ENCODE measurements at places on chromosomes 5 and 9.
A peak's percentile ranks its signal among the peaks of the same experiment; 100 is the strongest.

DNA sequence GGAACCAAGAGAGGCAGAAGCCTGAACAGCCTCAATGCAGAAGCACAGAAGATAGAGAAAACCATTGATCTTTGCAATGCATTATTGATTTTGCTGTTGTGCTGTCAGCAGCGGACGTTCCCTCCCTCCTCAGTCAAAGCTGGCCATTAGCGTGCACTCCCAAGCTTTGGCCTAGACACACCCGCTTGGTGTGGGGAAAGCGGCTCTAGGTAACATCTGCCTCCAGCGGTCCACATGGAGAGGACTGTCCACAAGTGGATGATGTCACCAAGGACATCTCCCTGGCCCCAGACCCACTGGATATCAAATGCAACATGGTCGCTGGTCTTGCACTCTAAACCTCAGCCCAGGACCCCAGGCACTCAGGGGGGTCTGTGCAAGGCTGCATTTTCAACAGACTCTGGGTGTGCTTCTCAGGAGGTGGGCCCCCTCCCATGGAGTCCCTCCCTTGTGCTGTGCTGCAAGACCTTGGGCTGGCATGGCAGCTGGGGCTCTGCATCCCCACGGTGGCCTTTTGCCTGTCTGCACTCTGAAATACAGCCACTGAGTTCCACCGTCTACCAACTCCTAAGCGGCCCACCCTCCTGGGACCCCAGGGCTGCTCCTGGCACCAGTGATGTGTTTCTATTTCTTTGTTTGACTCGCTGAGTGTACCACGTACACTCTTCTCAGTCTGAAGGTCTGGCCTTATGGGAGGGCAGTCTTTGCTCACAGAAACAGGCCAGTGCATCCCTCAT lies 1.9 kb downstream of the SEMA4D start:
- DNase-seq: no peak

DNA sequence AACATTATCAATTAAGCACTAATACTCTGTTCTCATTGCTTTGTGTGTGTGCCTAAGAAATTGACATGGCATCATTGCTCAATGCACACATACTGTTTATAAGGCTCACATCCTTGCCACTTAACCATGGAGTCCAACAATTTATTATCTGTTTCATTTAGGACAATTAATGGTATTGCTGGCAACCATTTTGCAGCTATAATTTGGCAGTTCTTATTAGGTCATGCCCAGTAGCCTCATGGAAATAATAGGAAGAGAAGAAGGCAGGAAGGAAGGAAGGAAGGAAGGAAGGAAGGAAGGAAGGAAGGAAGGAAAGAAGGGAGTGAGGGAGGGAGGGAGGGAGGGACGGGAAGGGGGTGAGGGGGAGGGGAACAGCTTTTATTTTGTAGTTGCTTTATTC lies 285.5 kb upstream of the SLC24A2 start:
- DNase-seq: no peak

GRCh38 chr5:179275381-179275878 lies 69.8 kb downstream of the ADAMTS2 start:
- no peak for DNase-seq

DNA sequence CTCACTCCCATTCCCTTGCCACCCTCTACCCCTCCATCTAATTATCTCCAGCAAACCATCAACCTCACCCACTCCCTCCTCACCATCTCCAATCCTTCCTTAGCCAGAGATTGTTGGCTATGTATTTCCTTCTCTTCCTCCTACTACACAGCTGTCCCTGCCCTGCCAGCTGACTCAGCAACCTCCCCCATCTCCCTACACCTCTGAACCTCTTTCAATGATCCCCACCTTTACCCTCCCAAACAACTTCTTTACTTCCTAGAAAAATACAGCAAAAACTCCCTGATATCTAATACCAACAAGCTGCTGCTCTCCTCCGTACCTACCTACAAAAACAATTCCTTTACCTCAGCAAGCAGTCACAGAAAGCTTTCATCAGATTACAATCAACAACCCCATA lies 37.3 kb downstream of the SPTLC1 start:
- no peak for DNase-seq

GRCh38 chr5:41754857-41755256 lies 115.4 kb downstream of the OXCT1 start:
- DNase-seq: no peak

DNA sequence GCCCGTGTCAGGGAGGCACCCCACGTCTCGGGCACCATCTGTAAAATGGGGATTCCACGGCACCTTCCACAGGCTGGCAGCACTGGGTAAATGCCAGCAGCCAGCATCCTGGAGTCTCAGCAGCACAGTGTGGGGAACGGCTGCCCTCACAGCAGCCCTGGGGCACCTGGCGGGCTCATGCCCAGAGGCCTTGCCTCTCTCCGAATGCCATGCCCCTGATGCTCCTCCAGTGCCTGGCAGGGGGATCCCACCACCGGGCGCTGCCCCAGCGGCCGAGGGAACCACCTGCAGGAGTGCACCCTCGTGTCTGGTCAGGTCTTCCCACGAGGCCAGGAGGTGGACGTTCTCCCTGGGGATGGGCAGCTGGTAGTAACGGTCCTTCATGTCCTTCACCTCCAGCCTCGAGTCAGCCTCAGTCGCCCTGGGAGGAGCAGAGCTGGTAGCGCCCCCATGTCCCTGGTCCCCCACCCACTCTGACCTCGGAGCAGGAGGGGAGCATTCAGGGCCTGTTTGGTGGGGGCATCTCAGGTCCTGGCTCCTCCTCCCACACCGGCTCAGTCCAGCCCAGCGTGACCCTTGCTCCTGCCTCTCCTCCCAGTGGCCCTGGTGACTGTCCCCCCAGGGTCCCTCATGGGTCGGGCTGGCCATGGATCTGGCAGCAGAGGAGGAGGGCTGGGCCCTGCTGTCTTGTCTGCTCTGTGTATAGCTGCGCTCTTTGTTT lies 49.9 kb upstream of the NRARP start:
- no peak for DNase-seq

GRCh38 chr9:35114113-35114839 lies 1.4 kb downstream of the ATOSB start:
- peak; percentile 62 for DNase-seq

DNA sequence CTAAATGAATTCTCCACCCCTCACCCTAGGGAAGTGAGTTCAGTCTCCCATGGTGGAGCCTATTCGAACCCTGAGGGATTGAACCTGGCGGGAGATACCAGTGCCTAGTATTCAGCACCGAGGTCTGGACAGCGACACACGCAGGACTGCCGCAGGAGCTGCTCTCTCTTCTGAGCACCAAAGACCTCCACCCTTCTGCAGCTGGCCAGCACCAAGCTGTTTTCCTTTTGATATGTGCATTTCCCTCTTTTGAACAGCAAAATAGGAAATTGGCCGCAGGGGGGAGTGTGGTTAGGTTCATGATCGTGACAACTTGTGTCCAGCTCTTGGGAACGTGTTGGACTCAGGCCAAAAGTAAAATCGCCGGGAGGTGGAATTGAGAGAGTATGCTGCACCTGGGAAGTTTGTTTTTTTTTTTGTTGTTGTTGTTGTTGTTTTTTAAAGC lies 1.2 kb upstream of the PCSK1 start:
- DNase-seq: peak; percentile 21

GRCh38 chr5:170338933-170339779 lies 41.6 kb upstream of the LCP2 start:
- peak; percentile 43 for DNase-seq

GRCh38 chr9:15469862-15470261 lies 40.9 kb downstream of the PSIP1 start:
- no peak for DNase-seq

- DNase-seq: no peak
Measured at GRCh38 chr9:107270082-107270481, 13.0 kb upstream of the RAD23B start.

GRCh38 chr9:7516376-7516775 lies 283.2 kb downstream of the DMAC1 start:
- no peak for DNase-seq

DNA sequence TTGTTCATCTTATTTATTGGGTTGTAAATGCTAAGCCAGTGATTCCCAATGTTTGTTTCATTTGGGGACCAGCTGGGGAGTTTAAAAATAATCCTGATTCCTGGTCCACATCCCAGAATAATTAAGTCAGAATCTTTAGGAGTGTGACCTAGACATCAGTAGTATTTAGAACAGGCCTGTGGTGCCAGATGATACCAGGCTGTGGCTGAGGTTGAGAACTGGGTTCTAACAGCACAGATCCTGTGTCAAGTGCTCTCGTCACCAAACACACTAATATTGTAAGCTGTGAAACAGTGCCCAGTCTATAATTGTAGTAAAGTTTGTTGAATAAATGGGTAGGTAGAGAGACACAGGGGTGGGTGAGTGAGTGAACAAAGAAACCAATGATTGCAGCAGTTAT lies 172.1 kb upstream of the PPP1R2B start:
- DNase-seq: no peak

DNA sequence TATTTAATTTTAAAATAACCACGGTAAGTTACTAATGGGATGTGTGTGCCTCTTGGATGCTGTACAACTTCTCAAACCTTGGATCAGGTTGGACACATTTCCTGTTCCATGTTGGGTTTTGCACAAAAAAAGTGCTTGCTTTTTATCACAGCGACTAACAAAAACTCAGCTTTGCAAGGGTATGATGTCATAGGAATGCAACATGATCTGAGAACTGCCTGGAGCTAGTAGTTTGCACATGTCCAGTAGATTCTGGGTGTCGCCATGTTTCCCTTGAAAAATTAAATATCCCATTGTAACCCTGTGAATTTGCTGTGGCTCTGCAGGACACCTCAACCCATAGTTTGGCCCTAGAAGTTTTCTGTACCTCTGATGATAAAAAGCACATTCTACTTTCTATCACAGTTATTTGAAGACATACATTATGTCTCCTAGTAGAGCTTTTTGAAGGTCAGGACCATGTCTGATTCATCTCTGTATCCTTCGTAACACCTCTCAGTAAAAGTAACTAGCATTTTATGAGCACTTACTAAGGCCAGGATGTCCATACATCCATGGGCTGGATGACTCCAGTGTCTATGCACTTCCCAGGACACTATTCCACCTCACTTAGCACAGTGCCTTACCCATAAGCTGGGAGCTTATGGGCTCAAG lies 11.5 kb upstream of the FRMPD1 start:
- DNase-seq: no peak

- DNase-seq: no peak
Measured at GRCh38 chr9:110443866-110444220, 106.2 kb upstream of the TXNDC8 start.

DNA sequence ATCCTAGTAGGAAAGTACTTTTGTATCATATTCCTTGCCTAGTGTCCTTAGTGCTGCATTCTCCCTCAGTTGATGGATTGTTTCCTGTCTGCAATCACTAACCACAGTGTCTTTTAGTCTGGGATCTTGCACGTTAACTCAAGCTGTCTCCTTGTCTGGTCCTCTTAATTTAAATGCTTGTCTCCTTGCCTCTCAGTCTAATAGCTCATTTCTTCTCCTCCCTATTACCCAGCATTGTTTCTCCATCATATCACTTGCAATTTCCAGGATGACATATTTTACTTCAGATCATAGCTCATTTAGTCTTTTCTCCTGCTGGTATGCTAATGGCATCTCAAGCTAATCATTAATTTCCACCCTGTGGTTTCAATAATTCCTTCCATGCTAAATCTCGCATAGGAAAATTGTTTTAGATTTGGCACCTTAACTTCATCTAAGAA lies 2052.0 kb upstream of the C9orf72 start:
- DNase-seq: no peak

DNA sequence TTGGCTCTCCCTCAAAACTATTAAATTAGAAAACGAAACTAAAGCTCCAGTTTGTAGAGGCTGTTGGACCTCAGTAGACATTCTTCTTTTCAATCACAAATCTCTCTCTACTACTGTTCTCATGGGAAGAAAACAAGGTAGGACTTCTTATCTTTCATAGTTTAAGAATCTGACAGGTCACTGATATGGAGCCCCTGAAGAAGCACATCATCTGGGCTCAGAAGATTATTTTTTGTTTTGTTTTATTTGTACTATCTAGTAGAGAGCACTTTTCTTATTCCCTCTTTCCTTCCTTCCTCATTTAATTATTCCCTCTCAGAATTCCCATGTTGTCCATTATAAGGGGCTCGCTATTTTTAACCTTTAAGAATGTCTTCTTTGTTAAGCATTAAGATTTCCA lies 26.3 kb downstream of the STARD4 start:
- no peak for DNase-seq

- no peak for DNase-seq
Measured at GRCh38 chr5:4348919-4349318, 753.3 kb downstream of the IRX1 start.

- no peak for DNase-seq
Measured at GRCh38 chr5:124744170-124744971, 2.1 kb downstream of the ZNF608 start.

DNA sequence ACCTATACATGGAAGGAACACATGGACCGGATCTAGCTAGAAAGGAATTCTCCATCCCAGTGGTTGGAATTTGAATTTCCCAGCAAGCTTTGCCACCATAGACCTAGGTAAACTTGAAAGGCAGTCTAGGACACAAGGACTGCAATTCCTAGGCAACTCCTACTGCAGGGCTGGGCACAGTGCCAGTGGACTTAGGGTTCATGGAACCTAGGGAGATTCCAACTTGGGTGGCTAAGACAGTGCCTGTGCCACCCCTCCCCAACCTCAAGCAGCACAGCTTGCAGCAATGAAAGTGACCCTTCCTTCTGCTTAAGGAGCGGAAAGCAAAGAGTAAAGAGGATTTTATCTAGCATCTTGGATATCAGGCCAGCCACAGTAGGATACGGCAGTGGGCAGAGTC lies 663.3 kb downstream of the ELAVL2 start:
- no peak for DNase-seq

DNA sequence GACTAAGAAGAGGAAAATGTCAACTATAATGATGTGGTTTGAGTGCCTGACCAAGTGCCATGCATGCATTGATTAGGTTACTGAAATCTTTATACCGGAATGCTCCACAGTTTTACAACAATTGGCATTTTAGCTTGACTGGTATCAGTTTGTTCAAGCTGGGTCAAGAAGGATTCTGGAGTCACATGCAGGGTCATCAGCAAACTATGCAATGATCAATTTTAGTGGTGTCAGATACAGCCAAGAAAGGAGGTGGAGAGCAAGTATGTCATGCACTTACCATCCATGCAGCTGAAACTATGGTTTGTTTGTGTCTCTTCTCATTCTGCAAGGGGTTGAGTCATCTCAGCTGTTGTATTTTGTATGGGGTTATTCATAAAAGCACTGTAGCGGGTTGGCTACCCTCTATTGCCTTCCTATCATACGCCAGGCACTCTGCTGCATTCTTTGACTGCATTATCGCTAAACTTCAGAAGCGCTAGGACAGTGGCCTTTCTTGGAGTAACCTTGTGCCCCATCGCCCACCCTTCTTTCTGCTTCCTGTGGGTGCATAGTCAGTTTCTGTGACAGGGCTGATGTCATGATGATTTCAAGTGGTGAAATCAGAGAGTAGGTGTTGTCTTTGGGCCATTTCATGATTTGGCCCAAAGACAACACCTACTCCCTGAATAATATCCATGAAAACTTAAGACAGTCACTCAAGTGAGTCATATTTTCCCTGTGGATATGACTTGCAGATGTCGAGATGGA lies 145.4 kb downstream of the MTX3 start:
- DNase-seq: peak; percentile 21

GRCh38 chr5:3311433-3311832 lies 284.2 kb upstream of the IRX1 start:
- no peak for DNase-seq
